ENCODE measurements at places on chromosomes 7 and 10. TPM values are rescaled to one million over a fixed set of nuclear protein-coding genes. Genes with fewer than 3 reads are reported as not detected.

DNA sequence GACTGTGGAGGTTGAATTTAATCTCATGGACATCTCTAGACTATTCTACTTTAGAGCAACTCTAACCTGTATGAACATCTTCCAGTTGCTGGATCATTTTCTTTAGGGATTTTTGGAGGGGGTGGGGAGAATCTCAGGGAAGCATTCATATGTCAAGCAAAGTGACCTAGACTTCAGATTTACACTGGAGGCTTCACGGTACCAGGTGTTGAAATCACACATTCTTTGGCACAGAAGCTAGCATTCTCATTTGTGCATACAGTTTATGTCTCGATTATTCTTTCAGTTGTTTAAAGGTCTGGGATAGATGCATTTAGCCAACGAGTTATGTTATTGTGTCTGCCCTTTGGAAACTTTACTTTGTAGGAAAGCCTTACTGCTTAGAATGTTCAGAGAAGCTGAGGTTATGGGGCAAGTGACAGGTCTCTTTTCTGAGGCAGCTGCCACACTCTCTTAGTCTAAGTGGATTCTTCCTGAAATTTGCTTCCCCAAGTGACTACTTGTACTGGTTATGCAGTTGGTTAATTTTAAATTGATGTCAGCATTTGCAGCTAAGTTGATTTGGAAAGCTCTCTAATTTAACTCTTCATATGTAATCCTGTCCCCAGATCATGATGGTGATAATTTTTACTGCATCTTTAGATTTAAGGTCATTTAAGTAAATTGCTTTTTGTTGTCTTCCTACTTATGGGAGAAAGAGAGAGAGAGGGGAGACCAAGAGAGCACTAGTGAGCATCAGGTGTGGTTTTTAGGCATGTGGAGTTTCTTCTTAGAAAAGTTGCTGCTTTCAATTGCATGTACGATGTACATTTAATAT lies 153.8 kb downstream of the PRKG1 start:
- H3K36me3 ChIP-seq: no peaks in the 10 kb centered on the region
- no peak overlapping the region for H3K4me3 ChIP-seq
- H3K27ac ChIP-seq: no peak overlapping the region
- no peaks in the 10 kb centered on the region for H3K27me3 ChIP-seq

DNA sequence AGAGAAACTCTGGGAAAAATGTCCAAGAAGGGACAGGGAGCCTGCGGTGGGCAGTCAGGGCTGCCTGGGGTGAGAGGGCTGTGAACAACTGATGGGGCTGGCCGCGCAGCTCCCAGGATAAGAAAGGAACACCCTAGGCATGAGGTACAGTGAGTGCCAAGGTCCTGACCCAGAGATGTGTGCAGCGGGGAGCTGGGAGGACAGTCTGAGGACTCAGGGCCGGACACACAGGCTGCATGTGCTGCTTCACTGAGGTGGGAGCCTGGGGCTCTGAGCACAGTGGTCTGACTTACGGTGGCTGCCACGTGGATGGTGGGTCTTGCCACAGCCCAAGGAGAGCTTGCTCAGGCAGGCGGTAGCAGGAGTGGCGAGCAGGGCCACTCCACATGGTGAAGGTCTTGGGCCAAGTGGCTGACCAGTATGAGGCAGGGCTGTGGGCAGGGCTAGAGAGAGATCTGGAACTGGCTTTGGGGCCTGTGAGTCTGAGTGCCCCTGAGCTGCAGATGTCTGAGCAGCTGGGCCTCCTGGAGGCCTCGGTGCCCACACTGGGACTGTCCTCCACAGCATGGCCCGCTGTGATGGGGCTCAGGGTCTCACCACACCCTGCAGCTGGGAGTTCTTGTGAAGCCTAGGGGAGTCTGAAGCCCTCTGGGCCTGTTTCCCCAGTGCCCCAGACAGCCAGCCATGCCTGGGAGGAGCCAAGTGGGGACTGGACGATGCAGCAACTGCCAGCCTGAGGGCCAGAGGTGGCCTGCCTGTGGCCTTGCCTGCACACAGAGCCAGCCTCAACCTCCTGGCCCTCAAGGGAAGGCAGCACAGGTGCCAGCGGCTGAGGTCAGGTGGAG lies 60.3 kb downstream of the RASGEF1A start:
- no peak overlapping the region for H3K27ac ChIP-seq
- no peaks in the 10 kb centered on the region for H3K36me3 ChIP-seq
- H3K27me3 ChIP-seq: no peaks in the 10 kb centered on the region
- peaks cover 10% of the 10 kb centered on the region for H3K4me1 ChIP-seq

DNA sequence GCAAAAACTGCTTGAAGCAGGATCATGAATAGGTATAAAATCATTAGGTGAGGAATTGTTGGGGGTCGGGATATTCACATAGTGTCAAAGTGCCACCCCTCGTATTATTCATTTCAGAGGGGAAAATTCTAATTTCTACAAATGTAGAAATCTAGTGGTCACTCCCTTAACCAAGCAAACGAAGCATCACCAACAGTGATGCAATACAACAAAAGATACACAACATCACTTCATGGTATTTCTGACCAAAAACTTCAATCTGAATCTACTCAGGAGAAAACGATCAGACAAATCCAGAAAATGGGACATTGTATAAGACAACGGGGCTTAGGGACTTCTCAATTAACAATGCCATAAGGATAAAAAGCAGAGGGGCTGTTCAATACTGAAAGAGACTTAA lies 26.3 kb upstream of the FAM170B start:
- no peaks in the 10 kb centered on the region for H3K36me3 ChIP-seq
- no peaks in the 10 kb centered on the region for H3K27me3 ChIP-seq
- no peak overlapping the region for H3K4me3 ChIP-seq
- H3K27ac ChIP-seq: no peak overlapping the region

DNA sequence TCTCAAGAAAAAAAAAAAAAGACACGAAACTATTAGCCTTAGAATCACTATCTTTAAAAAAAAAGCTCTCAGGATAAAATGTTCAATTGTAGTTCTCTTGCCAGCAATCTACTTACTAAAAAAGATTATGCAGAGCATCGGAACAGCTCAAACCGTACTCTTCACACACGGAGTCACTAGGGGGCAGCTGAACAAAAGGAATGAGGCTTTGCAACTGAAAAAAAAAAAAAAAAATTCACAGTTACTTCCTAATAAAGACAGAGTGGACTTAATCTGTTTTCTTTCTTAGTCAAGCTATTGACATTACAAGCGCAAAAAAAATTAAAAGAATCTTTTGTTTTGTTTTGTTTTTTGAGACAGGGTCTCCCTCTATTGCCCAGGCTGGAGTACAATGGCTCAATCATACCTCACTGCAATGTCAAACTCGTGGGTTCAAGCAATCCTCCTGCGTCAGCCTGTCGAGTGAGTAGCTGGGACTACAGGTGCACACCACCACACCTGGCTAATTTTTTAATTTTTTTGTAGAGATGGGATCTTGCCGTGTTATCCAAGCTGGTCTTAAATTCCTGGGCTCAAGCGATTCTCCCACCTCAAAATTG lies 11.5 kb downstream of the PMS2 start:
- peak; percentile 73 for DNase-seq
- no peaks in the 10 kb centered on the region for H3K27me3 ChIP-seq
- H3K27ac ChIP-seq: no peak overlapping the region
- H3K4me3 ChIP-seq: no peak overlapping the region

- H3K36me3 ChIP-seq: no peaks in the 10 kb centered on the region
- H3K27ac ChIP-seq: no peak overlapping the region
- no peak for DNase-seq
- no peak overlapping the region for H3K4me3 ChIP-seq
- no peaks in the 10 kb centered on the region for H3K4me1 ChIP-seq
Measured at GRCh38 chr7:69843653-69844052, 245.4 kb downstream of the AUTS2 start.

The TRIM8 gene
- total RNA-seq: 114 TPM

The INHBA gene
- total RNA-seq: 5.7 TPM

The FEZF1 gene
- 5.6 TPM for total RNA-seq

The TRIM56 gene
- total RNA-seq: 15.3 TPM

All from testis (tissue), 5 donors.